ENCODE measurements at places on chromosomes 7 and 10. TPM values are rescaled to one million over a fixed set of nuclear protein-coding genes. Genes with fewer than 3 reads are reported as not detected.
A peak's percentile ranks its signal among the peaks of the same experiment; 100 is the strongest.

DNA sequence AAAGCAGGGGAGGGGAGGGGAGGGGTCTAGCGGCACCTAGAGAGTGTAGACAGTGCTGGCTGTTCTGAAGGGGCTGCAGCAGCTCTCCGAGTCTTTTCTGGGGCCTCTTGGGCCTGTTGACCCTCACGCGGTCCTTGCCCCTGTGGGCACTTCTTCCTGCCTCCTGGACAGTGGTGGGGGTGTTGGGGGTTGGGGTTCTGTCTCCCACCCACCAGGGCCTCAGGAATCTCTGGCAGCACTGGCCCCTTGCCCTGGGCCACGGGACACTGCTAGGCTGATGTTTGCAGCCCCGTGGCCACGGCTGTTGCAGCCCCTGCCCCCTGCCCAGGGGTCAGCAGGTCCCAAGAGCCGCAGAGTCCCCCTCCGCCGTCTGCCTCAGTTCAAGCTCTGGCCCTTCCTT, 68.9 kb upstream of the INPP5A start:
- no peaks in the 10 kb centered on the region for H3K27me3 ChIP-seq
- no peak overlapping the region for H3K27ac ChIP-seq
- no peak for DNase-seq
- no peaks in the 10 kb centered on the region for H3K36me3 ChIP-seq

GDF2 gene
- not detected for total RNA-seq

LIPF gene
- total RNA-seq, result not detected

DNA sequence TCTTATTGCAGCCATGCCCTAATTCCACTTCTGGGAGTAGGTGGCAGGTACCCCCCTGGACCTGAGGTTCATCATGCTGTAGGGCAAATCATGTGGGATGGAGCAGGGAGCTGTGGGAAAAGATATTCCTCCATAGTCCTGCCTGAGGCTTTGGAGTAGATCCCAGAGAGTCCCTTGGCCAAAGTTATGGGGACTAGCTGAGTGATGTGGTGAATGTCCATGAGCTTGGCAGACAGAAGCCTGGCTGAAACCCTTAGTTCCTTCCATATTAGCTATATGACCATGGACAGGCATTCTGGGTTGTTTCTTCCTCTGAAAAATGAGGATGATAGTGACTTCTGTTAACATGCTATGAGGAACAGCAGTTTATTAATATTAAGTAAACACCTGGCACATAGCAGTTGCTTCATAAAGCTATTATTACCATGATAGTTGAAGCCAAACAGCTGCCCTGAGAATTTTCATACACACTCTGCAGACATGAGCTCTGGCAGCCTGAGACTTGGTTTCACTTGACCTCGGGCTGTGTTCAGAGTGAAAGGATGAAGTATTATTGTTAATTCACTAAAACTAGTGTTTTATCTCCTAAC, 15.0 kb upstream of the IMPDH1 start:
- no peaks in the 10 kb centered on the region for H3K36me3 ChIP-seq
- H3K27ac ChIP-seq, result no peak overlapping the region
- no peak overlapping the region for H3K4me3 ChIP-seq
- no peak for DNase-seq
- no peaks in the 10 kb centered on the region for H3K27me3 ChIP-seq

AKR1C8 gene
- 2.7 TPM for total RNA-seq

- peak; percentile 43 for DNase-seq
- H3K27me3 ChIP-seq, result no peaks in the 10 kb centered on the region
- no peaks in the 10 kb centered on the region for H3K36me3 ChIP-seq
- H3K4me1 ChIP-seq, result peaks cover 43% of the 10 kb centered on the region
- no peak overlapping the region for H3K4me3 ChIP-seq
Measured at GRCh38 chr7:75889826-75890225, 11.0 kb downstream of the RHBDD2 start.

DNA sequence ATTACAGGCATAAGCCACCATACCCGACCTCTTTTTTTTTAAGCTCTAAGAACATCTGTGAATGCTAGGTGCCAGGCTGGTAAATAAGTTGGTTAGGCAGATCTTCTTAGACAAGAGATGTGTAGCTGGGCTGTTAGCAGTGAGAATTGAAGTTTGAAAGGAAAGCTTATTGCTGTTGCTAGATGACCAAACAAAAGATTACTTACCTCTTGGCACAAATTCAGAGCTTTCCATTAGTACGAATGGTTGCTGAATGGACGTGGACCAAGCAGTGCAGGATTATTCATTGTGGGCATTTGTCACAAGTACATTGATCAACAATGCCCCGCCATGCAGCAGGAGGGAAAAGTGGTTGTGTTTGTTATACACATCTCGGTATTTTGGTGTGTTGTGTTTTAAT, 131.2 kb downstream of the GFRA1 start:
- no peak overlapping the region for H3K27ac ChIP-seq
- H3K27me3 ChIP-seq, result no peaks in the 10 kb centered on the region
- no peaks in the 10 kb centered on the region for H3K4me1 ChIP-seq
- no peaks in the 10 kb centered on the region for H3K36me3 ChIP-seq

- no peak overlapping the region for H3K27ac ChIP-seq
- H3K4me1 ChIP-seq, result peaks cover 22% of the 10 kb centered on the region
- no peak overlapping the region for H3K4me3 ChIP-seq
- no peak for DNase-seq
- H3K27me3 ChIP-seq, result no peaks in the 10 kb centered on the region
Measured at GRCh38 chr10:29652192-29652591, 17.4 kb upstream of the SVIL start.

- H3K36me3 ChIP-seq, result no peaks in the 10 kb centered on the region
- H3K4me3 ChIP-seq, result no peak overlapping the region
- no peaks in the 10 kb centered on the region for H3K27me3 ChIP-seq
- no peaks in the 10 kb centered on the region for H3K4me1 ChIP-seq
Measured at GRCh38 chr7:147151661-147152060, 1035.1 kb downstream of the CNTNAP2 start.

- DNase-seq, result no peak
- no peak overlapping the region for H3K27ac ChIP-seq
- no peaks in the 10 kb centered on the region for H3K4me1 ChIP-seq
- no peak overlapping the region for H3K4me3 ChIP-seq
- H3K36me3 ChIP-seq, result no peaks in the 10 kb centered on the region
Measured at GRCh38 chr10:84820120-84820519, 491.7 kb downstream of the CCSER2 start.

STRIP2 gene
- total RNA-seq, result 6.4 TPM

DNA sequence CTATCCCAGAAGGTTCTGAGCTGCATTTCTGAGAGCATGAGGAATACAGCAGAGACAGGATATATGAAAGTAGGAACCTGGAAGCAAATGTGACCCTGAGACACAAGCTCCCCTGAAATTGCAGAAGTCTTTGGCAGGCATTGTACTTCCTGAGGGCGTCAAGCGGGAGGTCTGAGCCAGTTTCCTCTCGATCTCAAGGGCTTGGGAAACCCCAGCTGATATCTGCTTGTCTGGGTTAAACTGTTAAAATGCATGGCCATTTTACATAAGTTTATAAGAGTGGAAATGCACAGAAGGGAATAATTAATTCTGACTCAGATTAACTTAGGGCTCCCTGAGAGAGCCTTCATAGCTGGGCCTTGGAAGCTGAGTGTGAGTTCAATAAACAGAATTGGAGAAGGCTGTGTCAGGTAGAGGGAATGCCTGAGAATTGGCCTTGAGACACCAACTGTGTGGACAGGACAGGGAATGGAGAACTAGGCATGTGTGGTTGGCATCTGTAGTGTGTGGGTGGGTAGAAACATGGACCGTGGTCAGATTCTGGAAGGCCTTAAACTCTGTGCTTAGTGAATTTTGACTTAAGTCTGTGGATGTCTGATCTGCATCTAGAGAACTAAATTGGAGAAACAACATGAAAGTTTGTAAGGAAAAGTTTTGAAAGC, 53.3 kb downstream of the WIPF3 start:
- H3K4me3 ChIP-seq, result no peak overlapping the region
- no peak for DNase-seq
- no peak overlapping the region for H3K27ac ChIP-seq
- no peaks in the 10 kb centered on the region for H3K27me3 ChIP-seq
- no peaks in the 10 kb centered on the region for H3K36me3 ChIP-seq
- H3K4me1 ChIP-seq, result peaks cover 7% of the 10 kb centered on the region

DNA sequence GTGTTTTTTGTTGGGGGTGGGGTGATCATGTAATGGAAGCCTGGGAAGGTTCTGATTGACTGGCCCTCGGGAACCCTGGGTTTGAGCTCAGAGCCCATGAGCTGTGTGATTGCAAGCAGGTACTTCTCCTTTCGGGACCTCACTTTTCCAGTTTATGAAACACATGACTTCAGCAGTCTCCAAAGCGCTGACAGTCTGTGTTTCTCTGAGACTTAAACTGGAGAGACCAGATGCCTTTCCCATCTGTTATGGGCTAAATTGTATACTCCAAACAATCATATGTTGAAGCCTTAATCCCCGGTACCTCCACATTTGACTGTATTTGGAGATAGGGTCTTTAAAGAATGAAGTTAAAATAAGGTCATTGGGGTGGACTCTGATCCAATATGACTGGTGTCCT, 493.6 kb downstream of the GALNT17 start:
- no peak for DNase-seq
- no peak overlapping the region for H3K4me3 ChIP-seq
- H3K27ac ChIP-seq, result no peak overlapping the region
- no peaks in the 10 kb centered on the region for H3K27me3 ChIP-seq

OR2A1 gene
- total RNA-seq, result not detected

AMZ1 gene
- total RNA-seq, result not detected

GRCh38 chr10:119919826-119920225, 27.3 kb downstream of the SEC23IP start:
- no peak overlapping the region for H3K27ac ChIP-seq
- DNase-seq, result no peak
- no peaks in the 10 kb centered on the region for H3K36me3 ChIP-seq
- no peak overlapping the region for H3K4me3 ChIP-seq
- no peaks in the 10 kb centered on the region for H3K4me1 ChIP-seq

TRIM4 gene
- total RNA-seq, result 34.0 TPM

Data from PC-9 (cell line).